ENCODE measurements at places on chromosomes 6 and 20.

DNA sequence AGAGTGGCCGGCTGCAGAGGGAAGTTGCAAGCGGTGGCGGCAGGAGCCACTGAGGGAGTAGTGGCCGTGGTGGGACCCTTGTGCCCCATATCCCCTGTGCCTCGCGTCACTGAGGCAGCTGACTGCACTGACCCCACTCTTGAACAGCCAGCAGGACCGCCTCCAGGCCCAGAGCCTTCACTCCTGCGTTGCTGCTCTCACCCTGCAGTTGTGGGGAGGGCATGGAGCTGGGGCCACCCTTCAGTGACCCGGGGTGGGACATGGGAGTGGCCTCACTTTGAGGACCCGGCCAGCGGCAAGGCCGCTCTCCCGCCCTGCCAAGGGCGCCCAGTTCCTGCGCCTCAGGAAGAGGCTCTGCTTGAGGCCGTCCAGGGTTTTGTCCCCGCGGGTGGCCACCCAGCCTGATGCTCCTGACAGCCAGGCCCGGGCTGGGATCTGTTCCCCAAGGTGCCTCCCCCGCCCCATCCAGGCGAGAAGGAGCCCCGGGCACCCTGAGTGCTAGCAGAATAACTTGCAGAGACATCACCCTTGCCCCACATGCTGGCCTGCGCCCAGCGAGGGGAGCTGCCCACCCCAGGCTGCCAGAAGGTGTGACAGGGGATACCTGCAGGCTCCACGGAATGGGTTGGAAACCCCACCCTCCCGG, 44.4 kb downstream of the HLA-DRA start:
- DNase-seq: no peak

DNA sequence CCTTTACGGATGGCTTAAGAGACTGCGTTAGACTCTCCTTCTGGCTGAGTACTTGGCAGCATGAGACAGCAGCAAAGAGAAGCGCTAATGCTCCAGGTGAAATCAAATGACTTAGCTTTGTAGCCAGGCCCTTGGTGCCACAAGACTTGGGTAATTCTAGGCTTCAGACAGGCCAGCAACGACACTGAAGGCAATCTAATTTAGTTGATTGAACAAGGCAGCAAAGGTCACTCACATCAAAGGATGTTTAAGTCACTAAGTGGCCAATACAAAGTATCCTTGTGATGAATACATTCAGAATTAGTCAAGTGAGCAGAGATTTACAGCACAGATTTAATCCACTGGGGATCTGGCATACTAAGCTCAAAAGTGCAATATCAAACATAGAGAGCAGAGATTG, 113.2 kb downstream of the FAM83B start:
- DNase-seq: no peak

DNA sequence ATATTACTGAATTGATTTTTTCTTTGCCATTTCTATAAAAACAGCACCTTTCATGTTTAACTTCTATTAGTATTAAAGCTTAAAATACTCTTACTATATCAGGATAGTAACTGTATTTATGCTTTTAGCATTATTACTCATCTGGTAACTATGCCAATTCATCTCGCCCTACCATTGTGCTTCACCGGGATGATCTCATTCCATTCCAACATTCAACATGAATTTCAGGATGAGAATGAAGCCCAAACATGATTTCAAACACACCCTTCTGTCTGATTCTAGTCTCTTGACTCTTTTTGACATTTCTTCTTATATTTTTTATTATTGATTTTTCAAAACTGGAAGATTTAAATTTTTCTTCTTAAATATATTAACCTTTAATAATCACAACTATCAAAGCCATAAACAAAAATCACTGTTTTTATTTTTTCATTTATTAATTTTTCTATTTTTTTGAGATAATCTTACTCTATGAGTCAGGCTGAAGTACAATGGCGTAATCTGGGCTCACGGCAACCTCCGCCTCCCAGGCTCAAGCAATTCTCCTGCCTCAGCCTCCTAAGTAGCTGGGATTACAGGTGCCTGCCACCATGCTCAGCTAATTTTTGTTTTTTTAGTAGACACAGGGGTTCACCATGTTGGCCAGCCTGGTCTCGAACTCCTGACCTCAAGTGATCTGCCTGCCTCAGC, 46.7 kb downstream of the GJA1 start:
- DNase-seq: no peak

- DNase-seq: no peak
Measured at GRCh38 chr6:36660771-36661471, 17.6 kb upstream of the CDKN1A start.

DNA sequence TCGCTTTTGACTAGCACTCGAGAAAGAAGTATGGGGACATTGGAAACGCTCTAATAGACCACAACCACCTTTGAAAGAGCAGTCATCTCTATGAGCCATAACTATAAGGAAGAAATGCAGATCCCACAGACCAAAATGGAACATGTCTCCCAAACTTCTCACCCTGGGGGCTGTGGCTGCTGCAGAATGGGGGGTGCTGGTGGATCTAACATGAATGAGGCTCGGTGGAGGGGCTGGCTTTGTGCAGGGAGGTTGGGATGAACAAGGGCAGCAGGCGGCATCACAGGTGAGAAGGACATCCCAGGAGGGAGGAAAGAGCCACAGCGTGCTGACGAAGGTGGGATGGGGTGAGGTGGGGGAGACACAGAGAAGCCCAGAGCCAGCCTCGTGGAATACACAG, 10.5 kb upstream of the CCR6 start:
- no peak for DNase-seq

DNA sequence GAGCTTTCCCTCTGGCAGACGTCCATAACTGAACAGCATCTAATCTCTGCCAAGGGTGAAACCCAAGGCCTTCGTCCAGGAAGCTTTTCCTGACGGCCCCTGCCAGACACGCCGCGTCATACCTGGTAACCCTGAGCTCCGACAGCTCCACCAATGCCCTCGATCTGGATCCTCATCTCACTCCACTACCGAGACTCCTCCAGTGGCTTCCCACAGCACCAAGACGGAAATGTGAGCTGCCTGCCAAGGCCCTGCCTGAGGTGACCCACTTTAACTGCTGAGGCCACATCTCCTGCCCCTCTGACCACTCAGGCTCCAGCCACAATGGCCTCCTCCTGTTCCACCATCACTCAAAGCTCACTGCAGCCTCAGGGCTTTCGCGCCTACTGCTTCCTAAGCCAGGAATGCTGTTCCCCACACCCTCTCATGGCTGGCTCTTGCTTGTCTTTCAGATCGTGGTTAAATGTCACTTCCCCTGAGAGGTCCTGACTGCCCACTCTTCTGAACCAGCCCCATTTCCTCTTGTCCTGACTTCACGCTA, 143.2 kb downstream of the PREX1 start:
- DNase-seq: no peak

Measured in muscle of arm (tissue), 14 donors.